Activated T-helper 1 cell treated with anti-CD3 and anti-CD28 coated beads, Interleukin-12 subunit alpha, Interleukin-12 subunit beta, Interleukin-2, Interleukin-4 antibody, amounts not matched to agents 30 ng/mL and 10 ng/mL and 1 ng/mL, durations not matched to agents 14 hours and 24 hours and 36 hours (primary cell): ENCODE measurements at places on chromosomes 7 and 10.

- peak; percentile 42 for DNase-seq
These were observed 166.1 kb downstream of the ST7 start for GRCh38 chr7:117119192-117119924.

GRCh38 chr7:154653281-154653680, 349.6 kb downstream of the PAXIP1 start:
- DNase-seq, result no peak

DNA sequence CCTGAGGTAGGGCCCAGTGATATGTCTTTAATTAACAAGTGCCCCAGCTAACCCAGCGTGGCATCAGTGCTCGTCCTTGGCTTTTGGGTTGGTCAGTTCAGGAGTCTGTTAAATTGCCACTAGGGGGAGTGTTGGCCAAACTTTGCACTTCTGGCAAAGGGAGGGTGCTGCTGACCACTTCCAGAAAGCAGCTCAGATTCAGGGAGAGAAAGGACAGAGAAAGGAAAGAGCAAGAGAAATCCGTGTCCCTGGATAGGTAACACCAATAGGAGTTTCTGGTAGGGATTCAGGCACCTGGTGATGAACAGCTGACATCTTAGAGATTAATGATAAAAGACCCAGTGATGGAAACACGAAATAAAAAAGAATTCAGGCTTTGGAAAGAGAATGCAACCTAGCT, 243.1 kb upstream of the AOAH start:
- no peak for DNase-seq

GRCh38 chr7:6579446-6579845, 2.2 kb downstream of the ZDHHC4 start:
- no peak for DNase-seq

DNA sequence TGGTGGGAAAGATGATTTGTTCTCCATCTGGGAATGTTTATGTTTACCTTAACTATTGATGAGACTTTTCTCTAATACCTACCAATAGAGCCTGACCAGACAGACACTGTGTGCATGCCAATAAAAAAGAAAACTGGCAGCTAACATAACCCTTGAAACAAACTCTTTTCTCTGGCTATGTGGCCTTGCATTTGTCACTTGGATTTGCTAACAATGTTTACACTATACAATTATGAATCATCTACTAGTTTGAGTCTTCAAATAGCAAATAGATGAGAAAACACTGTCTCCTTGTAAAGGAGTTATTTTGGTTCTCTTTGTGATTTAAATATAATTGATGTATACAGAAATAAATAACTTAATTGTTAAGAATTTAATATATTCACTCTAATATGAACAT, 273.1 kb downstream of the SEMA3D start:
- no peak for DNase-seq

GRCh38 chr10:73408978-73409521, 4.8 kb downstream of the ANXA7 start:
- no peak for DNase-seq

- no peak for DNase-seq
These were observed 17.3 kb upstream of the SEMA3C start for GRCh38 chr7:80935991-80936780.

- no peak for DNase-seq
These were observed 12.9 kb downstream of the NPFFR1 start for GRCh38 chr10:70270952-70271351.

GRCh38 chr7:38020121-38020785, 99.8 kb downstream of the EPDR1 start:
- DNase-seq, result no peak

DNA sequence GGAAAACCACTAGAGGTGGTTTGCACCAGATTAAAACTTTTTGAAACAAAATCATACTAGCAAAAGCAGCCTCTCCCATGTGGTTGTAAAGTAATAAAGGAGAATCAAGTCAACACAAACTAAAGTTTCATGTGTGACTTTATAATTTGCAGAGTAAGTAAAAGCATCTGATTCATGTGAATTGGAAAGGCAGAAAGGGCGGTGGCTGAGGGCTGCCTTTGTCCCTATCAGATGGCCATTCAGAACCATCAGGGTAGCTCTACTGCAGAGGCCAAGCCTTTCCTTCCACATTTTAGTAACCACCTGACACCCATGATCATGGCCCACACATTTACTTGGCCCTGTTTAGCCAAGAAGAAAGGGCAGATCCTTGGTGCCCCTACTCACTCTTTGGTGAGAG, 15.7 kb downstream of the WNT16 start:
- no peak for DNase-seq

DNA sequence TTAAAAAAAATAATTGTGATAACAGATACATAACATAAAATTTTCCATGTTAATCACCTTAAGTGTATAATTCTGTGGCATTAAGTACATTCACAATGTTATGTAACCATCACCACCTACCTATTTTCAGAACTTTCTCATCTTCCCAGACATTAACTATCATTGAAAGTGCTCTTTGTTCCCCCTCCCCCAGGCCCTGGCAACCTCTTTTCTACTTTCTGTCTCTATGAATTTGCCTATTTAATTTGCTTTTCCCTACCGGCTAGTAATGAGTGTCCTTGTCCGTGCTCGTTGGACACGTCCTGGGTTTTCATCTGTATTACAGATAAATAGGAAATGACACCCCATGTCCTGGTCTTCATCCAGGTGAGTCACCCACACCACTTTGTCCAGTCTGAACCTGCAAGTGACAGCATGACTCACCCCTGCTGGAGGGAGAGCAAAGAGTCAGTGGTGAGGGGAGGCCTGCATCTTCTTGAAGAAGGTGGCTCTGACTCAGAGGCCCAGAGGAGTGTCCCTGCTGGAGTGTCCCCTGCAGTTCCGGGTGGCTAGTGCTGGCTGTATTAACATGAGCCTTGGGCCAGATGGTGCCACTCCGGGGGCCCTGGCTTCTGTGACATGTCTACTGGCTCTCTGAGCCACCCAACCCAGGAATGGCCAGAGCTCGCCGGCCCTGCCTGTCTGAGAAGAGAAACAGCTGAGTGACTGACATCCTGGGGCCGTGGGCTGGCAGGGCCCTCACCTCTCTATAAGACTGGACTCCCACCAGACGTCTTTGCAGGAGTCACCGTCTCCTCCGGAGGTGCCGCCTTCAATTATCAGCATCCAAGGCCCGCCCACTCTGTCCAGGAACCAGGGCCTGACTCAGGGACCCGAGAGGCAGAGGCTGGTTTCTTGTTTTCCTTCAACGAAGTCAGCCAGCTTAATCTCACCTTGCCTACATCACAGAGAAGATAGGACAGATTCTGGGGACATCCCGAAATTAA, 503.2 kb upstream of the MKI67 start:
- DNase-seq, result no peak

GRCh38 chr7:156703209-156703608, 62.6 kb downstream of the RNF32 start:
- no peak for DNase-seq

GRCh38 chr10:99115703-99116102, 119.9 kb downstream of the HPSE2 start:
- DNase-seq, result no peak

DNA sequence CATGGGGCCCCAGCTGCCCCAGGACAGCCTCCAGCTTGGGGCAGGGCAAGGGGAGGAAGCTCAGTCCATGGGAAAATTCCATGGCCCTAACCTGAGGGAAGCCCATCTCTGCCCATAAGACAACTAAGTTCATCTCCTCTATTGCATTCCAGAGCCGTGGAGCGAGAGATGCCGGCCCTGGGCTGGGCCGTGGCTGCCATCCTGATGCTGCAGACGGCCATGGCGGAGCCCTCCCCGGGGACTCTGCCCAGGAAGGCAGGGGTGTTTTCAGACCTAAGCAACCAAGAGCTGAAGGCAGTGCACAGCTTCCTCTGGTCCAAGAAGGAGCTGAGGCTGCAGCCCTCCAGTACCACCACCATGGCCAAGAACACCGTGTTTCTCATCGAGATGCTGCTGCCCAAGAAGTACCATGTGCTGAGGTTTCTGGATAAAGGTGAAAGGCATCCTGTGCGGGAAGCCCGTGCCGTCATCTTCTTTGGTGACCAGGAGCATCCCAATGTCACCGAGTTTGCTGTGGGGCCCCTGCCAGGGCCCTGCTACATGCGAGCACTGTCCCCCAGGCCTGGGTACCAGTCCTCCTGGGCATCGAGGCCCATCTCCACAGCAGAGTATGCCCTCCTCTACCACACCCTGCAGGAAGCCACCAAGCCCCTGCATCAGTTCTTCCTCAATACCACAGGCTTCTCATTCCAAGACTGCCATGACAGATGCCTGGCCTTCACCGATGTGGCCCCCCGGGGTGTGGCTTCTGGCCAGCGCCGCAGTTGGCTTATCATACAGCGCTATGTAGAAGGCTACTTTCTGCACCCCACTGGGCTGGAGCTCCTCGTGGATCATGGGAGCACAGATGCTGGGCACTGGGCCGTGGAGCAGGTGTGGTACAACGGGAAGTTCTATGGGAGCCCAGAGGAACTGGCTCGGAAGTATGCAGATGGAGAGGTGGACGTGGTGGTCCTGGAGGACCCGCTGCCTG, 4.3 kb downstream of the AOC1 start:
- no peak for DNase-seq

GRCh38 chr7:50212666-50213621, 91.6 kb upstream of the IKZF1 start:
- DNase-seq, result no peak

DNA sequence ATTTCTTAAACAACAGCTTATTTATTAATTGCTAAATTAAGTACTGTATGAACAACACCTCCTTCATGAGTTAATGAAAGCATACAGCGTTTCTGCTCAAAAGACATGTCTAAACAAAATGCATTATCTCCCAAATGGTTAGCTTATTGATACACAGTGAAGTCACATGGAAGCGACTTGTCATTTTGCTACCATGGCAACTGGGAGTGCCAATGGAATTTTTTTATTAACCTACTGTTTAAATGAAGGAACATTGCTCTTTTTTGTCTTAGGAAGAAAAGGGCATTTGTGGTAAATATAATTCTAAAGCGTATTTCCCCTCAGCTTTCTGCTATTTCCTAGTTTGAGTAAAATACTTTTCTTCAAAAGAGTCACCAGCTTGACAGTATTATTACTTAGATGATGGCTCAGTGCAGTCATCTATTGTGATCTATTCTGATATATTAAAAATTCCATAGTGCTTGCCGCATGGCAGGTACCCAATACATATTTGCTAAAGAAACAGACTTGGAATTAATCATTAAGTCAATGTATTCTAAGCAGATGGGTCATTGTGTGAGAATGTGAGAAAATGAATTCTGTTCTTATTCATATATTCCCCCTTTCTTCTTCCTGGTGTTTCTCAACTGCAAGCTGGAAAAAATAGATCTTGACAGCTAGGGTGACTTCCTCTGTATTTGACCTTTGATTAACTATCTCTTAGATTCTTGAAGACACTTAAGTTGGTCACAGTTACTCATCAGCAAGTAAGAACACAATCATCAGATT, 818.3 kb downstream of the MAGI2 start:
- no peak for DNase-seq

- DNase-seq, result no peak
These were observed 13.4 kb downstream of the SLC13A4 start for GRCh38 chr7:135714534-135715009.

- DNase-seq, result peak; percentile 53
These were observed 64.6 kb downstream of the GSAP start for GRCh38 chr7:77351539-77352004.

- DNase-seq, result no peak
These were observed 85.1 kb upstream of the FGFR2 start for GRCh38 chr10:121683366-121683765.

DNA sequence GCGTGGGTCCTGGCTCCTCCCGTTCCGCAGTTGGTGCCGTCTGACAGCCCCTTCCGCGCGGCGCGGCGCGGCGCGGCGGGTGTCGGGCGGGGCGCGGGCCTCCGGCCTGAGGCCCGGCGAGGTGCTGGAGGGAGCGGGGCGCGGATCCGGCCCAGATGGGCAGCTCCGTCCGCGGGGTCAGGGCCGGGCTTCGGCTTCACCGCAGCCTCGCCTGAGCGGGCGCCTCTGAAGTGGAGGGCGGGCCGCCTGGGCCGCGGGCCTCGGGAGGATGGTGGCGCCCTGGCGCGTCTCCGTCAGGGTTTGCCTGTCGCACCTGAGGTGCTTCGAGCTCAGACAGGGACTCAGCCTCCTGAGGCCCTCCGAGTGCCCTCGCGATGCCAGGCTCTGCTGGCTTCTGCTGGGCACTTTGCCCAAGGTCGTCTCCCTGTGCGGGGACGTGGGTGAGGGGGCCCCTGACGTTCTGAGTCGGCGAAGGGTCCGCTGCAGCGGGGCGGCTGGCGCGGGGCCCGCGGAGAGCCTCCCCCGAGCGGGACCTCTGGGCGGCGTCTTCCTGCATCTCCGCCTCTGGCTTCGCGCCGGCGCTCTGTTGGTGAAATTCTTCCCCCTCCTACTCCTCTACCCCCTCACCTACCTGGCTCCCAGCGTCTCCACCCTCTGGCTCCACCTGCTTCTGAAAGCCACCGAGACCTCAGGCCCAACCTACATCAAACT, 473 bp downstream of the ADCK2 start:
- peak; percentile 56 for DNase-seq

- no peak for DNase-seq
These were observed 7.8 kb upstream of the FAM20C start for GRCh38 chr7:184294-185264.

DNA sequence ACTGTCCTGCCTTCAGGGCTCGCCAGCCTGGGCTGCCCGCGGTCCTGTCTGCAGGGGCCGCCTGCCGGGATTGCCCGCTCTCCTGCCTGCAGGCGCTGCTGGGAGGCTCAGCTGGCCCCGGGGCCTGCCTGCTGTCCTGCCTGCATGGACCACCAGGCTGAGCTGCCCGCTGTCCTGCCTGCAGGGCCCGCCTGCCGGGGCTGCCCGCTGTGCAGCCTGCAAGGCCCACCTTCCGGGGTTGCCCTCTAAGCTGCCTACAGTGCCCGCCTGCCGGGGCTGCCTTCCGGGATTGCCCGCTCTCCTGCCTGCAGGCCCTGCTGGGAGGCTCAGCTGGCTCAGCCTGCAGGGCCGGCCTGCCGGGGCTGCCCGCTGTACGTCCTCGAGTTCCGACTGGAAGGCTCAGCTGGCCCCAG, 164.4 kb downstream of the GLRX3 start:
- no peak for DNase-seq

DNA sequence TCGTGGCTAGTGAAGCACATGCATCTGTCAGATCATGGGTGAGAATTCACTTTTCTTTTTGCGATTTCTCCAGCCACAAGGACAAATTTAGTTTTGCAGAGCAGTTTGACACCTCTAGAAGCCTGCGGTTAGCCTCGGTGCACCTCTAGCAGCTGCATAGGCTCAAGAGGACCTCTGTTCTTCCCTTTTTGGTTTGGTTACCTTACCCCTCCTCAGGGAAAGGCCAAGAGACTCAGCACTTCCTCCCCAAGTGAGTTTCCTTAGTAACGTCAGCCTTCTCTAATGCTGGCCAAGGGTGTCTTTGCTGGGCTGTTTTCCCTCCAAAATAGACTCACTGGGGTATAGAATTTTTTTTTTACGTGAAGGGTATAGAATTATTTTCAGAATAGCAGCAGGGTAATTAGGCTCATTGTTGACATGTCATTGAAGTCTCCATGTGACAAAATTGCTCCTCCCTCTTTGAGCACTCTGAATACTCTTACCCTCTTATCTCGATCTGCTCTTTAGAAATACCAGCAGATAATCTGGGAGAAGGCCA, 97.8 kb downstream of the AUTS2 start:
- DNase-seq, result no peak

DNA sequence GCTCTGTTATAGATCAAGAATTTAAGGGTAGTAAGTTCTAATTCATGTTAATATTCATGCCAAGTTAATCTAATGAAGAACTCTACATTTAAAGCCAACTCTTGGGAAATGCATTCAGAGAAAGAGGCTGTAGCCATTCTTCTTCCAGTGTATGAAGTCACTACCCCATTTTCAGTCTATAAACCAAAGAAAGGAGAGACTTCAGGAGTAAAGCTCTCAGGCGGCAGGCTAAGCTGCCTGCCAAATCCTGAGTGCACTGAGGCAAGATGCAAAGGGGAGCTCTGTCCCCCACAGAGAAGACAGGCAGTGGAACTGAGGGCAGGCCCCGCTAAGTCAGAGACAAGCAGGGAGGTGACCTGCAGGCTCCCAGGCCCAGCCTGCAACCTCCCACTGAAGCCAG, 41.5 kb downstream of the SLIT1 start:
- DNase-seq, result no peak
